ENCODE measurements at places on chromosomes 13 and 19.

DNA sequence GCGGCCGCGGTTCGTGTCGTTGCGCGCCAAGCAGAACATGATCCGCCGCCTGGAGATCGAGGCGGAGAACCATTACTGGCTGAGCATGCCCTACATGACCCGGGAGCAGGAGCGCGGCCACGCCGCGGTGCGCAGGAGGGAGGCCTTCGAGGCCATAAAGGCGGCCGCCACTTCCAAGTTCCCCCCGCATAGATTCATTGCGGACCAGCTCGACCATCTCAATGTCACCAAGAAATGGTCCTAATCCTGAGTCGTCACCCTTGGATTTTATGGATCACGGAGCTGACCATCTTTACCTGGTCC is 475 bp downstream of the MRPL57 start:
- DNase-seq = no peak

- peak; percentile 89 for DNase-seq
These were observed 12.3 kb downstream of the HRC start for GRCh38 chr19:49142866-49143335.

- DNase-seq = no peak
These were observed 53.9 kb downstream of the MCF2L start for GRCh38 chr13:113022745-113023574.

DNA sequence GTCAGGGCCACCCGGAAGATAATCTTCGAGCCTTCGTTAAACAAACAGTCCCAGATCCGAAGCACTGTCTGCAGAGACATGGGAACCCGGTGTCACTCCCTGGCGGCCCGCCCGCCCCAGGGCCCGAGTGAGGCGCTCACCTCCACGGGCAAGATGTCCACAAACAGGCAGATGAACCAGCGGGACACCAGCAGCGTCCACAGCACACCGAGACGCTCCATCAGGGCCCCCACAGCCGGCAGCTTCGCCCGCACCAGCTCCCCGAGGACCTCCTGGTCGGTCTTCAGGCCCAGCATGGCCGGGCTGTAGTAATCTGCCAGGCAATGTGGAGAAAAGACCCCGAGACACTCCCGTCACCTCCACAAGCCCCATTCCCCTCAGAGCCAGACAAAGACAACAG is 28.7 kb downstream of the LAMP1 start:
- no peak for DNase-seq

DNA sequence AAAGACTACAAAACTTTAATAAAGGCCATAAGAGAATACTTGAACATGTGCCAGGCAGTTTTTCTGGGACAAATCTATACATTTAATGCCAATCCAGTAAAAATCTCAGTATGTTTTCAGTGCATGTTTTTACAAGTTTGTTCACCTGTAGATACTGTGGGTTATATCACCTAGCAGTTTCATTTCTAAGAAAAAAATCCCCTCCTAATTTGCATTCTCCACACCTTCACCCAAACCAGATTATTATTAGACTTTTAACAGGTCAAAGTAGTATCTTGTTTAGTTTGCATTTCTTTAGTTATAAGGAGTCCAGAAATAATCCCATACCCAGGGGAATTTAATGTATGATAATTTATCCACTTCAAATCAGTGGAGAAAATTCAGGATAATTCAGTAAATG is 17.0 kb upstream of the LPAR6 start:
- DNase-seq = no peak

GRCh38 chr13:96958286-96958891 is 35.9 kb downstream of the OXGR1 start:
- peak; percentile 13 for DNase-seq

DNA sequence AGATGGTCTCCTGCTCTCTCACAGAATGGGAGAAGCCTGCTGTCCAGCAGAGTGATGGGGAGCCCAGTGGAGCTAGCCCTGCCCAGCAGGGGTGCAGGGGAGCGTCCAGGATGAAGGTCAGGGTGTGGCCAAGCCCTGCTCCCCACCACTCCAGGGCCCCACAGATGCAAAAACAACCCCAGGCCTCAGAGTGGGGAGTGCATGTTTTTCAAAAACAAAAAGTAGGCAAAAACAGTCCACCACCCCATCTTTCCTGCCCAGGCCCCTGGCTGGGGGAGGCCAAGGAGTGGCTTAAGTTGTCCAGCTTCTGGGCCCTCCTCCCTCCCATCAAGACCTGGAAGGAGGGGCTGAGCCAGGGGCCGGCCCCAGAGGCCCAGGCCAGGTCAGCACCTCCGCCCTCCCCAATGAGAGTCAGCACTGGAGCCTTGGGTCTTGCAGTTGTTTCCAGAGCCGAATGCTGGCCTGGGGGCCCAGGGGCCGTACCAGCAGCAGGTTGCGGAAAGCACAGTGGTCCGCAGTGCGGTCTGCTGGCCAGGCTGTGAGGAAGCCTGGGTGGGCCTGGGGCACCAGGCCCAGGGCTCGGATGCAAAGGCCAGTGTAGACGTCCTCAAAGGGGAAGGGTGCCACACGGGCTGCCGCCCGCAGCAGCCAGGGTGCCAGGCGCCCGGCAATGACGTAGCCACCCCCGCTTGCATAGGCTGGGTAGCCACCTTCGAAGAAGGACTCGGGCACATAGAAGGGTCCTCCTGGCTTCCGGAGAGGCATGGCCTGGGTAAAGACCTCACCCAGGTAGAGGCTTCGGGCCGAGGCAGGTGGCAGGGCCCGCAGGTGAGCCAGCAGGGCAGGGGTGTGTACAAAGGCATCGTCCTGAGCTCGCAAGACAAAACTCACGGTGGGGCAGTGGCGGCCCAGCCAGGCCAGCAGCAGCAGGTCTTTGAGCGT is 1.7 kb downstream of the B3GNT8 start:
- no peak for DNase-seq

GRCh38 chr19:47058621-47059022 is 10.2 kb upstream of the TMEM160 start:
- no peak for DNase-seq

GRCh38 chr19:38697197-38697596 is 47.1 kb downstream of the CAPN12 start:
- no peak for DNase-seq

DNA sequence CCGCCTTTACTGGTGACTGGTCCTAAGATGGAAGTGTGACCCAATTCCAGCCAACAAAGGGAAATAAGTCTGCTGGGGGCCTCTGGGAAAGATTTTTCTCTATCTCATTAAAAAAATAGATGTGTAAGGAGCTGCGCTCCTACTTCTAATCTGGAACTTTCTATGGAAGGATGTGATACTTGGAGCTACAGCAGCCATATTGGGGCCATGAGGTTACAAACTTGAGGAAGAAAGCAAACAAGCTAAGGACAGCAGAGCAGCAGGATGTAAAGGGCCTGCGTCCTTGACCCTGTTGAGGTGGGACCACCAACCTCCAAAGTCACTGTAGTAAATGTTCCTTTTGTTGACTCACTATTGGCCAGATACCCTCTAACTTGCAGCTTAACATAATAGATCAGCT is 7.5 kb downstream of the GPR42 start:
- no peak for DNase-seq

DNA sequence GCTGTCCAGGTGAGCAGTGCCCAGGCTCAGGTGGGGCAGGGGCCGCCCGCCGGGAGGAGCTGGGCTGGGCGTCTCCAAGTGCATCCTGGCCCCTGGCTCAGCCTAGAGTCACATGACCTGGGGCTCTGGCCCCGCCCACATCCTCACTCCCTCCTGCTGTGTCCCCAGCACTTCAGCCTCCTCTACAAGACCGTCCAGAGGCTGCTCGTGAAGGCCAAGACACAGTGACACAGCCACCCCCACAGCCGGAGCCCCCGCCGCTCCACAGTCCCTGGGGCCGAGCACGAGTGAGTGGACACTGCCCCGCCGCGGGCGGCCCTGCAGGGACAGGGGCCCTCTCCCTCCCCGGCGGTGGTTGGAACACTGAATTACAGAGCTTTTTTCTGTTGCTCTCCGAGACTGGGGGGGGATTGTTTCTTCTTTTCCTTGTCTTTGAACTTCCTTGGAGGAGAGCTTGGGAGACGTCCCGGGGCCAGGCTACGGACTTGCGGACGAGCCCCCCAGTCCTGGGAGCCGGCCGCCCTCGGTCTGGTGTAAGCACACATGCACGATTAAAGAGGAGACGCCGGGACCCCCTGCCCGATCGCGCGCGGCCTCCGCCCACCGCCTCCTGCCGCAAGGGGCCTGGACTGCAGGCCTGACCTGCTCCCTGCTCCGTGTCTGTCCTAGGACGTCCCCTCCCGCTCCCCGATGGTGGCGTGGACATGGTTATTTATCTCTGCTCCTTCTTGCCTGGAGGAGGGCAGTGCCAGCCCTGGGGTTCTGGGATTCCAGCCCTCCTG is 16.8 kb upstream of the CELF5 start:
- no peak for DNase-seq

DNA sequence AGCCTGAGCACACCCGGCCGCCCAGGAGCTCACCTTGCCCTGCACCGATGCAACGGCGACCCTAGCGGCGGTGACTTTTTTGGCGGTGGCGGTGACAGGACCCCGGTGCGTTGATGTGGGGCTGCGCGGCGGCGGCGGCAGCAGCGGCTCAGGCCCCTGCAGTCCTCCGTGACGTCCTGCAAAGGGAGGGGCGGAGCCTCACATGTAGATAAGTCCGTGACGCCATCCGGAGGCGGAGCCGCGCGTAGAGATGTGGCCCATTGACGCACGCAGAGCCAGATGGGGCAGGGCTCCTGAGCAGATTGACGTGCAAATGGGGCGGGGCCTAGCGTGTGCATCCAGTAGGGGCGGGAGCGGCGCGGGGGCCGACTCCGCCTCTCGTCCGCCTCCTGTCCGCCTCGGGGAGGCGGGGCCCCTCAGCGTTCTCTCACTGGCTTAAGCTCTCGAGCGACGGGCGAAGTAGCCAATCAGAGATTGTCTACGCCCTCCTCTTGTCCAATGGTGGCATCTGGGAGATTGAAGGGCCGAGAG is at the start of gene RAB3A:
Gene RAB3A, minus strand, starts transcription at position 180 of the 531 bp plus-strand sequence. CDS start 1,302 bp downstream, outside the sequence.
- peak; percentile 99 for DNase-seq

DNA sequence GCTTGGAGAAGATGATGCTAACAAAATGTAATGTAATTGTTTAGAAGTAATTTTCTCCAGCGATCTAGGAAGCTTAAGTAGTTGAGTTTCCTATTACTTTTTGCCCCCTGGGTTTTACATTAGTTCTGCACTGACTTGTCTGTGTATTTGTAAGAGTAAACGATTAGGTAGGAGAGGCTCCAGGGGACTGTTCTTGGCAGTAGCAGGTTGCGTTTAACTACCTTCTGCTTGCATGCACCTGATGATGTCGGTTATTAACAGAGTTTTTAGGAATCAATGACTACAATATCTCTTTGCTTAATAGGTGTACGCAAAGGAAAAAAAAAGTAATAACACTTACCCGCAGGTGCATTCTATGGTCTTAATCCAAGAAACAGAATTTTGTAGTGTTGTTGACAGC is 18.3 kb upstream of the UGGT2 start:
- DNase-seq = no peak

DNA sequence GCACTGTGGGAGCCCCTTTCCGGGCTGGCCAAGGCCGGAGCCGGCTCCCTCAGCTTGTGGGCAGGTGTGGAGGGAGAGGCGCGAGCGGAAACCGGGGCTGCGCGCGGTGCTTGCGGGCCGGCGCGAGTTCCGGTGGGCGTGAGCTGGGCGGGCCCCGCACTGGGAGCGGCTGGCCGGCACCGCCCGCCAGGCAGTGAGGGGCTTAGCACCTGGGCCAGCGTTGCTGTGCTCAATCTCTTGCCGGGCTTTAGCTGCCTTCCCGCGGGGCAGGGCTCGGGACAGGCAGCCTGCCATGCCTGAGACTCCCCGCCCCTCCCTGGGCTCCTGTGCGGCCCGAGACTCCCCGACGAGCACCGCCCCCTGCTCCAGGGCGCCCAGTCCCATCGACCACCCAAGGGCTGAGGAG is 405.2 kb upstream of the PRR20A start:
- DNase-seq = no peak

DNA sequence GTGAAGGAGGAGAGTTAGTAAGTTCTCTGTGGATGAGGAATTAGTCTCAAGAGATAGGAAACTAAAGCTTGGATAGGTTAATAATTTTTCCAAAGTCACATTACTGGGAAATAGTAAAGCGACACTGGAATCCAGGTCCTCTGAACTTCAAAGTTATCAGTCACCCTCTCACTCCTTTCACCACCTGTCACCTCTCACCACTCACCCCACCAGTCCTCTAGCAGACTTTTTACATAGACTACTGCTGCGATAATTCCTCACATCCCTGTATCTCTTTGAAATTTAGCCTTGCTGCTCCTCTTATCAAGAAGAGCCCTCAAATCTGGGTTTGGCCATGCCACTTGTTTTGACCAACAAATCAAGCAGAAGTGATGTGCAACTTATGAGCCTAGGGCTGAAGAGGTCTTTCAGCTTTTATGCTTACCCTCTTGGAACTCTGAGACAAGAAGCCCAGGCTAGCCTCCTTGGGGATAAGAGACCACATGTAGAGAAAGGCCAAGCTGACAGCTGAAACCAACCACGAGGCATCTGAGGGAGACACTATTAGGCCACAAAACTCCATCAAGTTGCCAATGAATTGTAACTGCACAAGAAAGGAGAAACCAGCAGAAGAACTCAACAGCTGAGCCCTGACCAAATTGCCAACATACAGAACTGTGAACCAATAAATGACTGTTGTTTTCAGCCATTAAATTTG is 41.2 kb downstream of the STARD13 start:
- no peak for DNase-seq

GRCh38 chr13:61738236-61738750 is 322.6 kb upstream of the PCDH20 start:
- no peak for DNase-seq

GRCh38 chr13:51921790-51922740 is 60.3 kb downstream of the CCDC70 start:
- DNase-seq = no peak

- no peak for DNase-seq
These were observed 49.0 kb downstream of the DNAJC15 start for GRCh38 chr13:43072394-43072793.

DNA sequence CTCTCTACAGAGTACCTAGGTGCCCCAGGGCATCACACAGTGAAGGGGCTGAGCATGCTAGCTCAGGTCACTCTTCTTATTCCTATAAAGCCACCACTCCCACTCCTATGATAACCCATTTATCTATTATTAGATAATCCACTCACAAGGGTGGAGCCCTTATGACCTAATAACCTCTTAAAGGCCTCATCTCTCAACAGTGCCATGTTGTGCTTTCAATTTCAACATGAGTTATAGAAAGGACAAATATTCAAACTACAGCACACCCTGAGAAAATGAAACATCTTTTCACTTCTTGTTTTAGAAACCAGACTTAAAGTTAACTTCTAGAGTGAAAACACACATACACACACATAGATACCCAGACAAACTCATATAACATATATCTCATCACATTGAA is 1494.9 kb upstream of the MIR17HG start:
- no peak for DNase-seq
